Stimulated activated CD8-positive, alpha-beta memory T cell treated with anti-CD3 and anti-CD28 coated beads, Interleukin-15, amount 100 ng/mL, for 24 hours (primary cell): ENCODE measurements at places on chromosomes 3 and 15.

DNA sequence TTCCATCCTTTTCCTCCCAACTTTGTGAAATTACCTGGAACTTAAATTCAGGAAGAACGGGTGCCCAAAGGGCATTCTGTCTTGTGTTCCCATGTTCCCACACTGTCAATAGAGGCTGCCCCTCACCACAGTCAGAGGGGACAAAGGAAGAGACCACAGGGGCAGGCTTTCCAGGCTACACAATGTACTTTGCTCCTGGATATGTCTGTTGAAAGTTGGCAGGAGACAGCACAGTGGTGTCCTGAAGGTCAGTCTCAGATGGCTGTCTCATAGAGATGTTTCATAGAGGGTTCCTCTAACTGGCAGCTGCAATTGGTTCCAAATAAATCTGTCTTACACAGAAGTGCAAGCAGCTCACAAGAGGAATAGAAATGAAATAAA, 107.8 kb upstream of the TGFBR2 start:
- no peak for DNase-seq

DNA sequence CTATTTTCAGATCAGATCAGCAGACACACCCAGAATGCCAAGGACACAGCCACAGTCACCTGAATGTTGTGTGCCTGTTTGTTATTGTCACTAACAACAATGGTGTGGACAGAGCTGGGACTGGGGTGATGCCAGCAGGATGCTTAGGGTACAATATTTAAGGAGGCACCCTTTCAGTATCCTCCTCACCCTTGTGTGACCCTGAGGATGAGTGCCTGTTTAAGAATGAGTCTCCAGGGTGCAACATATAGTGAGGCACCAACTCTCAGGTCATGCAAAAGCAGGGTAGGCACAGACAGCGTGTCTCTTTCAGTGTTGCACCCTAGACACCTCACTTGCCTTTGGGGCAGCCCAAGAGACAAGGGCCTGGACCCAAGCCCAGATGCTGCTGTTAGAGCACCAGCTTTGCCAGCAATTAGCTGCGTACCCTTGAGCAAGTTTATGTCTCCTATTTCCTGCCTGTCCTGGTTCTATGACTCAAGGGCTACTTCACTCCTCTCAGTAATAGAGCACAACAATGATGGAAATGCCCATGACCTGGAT, 122.6 kb downstream of the AQP9 start:
- DNase-seq: no peak

GRCh38 chr3:108804966-108805365, 17.6 kb upstream of the TRAT1 start:
- DNase-seq: no peak

DNA sequence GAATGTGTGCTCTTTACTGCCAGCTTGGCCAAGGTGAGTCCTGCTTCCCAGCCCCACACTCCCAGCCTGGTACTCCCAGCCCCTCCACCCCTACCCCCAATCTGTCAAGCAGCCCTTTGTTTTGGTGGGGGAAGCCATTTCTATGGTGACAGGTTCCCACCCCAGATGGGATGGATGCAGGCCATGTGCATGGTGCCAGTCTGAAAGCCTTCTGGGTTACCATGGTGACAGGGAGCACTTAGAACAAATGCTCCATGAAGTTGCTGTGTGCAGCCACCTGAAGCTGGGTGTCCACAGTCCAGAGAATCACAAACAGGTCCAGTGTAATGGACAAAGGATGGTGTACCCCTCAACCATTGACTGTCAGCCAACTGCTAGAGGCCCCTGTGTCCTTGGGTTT, 19.1 kb upstream of the VILL start:
- no peak for DNase-seq

DNA sequence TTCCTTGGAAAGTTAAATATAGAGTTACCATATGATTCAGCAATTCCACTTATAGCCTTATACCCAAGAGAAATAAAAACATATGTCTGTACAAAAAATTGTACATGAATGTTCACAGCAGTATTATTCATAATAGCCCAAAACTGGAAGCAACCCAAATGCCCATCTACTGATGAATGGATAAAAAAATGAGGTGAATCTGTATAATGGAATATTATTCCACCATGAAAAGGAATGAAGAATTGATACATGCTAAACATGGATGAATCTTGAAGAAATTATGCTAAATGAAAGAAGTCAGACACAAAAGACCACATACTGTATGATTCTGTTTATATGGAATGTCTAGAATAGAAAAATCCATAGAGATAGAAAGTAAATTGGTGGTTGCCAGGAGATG, 61.4 kb downstream of the TTC23 start:
- no peak for DNase-seq

- DNase-seq: no peak
These were observed 502.2 kb downstream of the PDCD6IP start for GRCh38 chr3:34300621-34301020.

GRCh38 chr3:61352306-61352705, 101.1 kb upstream of the FHIT start:
- DNase-seq: no peak

DNA sequence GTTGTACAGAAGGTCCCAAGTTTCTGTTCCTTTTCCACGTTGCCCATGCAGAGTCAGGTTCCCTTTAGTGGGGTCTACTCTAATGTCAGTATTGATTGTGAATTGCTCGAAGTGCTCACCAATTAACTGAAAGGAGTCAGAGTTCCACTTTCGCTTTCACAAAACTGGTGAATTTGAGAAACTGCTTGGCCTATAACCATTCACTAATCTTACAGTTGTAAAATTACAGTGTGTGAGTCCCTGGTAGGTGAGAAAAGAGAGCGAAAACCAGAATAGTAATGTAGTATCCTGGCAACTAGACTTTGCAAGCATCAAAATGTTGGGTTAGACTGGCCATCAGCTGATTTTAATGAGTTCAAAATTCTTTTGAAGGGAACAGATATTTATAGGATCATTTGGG, 237.5 kb upstream of the CHRM5 start:
- DNase-seq: no peak

- no peak for DNase-seq
These were observed 14.1 kb upstream of the APOD start for GRCh38 chr3:195597848-195598247.

DNA sequence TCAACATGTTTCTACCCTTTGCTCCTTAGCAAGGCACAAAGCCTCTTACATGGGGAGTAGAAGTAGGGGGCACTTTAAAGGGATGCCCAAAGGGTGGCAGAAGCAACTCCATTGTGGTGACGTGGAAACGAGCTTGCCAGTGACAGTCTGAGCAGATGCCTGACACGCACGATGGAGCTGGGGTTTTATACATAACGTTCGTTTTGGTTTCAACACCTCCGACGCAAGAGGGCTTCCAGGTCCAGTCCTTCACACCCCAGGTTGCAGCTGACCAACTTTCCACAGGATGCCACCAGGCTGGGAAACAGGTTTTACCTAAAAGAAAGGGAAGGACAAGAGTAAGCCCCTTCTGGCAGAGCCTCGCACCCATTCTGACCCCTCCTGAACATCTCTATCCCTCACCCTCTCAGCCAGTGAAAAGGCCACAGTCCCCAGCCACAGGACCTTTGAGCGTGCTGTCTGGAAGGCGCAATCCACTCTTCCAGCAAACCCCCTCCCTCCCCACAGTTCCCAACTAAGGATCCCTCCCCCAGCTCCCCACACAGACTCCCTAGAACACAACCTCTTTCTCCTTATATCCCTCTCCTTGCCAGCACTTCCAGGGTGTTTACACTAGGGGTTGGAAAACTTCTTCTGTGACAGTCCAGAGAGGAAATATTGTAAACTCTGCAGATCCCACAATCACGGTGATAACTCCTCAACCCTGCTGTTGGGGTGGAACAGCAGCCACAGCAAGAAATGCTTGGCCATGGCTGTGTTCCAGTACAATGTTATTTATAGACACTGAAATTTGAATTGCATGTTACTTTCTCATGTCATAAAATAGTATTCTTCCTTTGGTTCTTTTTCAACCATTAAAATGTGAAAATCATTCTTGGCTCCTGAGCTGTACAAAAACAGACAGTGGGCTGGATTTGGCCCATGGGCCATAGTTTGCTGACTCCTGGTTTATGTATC, 36.2 kb downstream of the FAM174B start:
- no peak for DNase-seq

DNA sequence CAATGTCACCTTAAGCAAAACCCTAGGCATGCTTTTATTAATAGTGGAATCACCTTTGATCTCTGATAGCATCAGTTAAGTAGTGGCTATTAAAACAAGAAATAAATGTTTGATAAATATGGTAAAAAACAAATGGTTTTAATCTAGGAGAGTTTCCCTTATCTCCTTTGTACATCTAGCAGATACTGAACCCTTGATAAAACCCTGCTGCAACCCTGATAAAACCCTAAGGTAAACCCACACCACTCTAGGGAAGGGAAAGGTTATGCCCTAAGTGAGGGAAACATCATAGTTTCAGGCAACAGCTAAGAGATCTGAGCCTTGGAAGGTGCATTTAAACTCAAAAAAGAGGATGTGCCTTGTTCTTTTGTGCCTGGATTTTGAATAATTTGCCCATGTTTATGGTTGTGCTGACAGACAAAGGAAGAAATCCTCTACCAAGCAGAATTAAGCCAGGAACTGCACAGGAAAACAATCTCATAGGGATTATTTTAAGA, 309.7 kb downstream of the FGF12 start:
- no peak for DNase-seq

DNA sequence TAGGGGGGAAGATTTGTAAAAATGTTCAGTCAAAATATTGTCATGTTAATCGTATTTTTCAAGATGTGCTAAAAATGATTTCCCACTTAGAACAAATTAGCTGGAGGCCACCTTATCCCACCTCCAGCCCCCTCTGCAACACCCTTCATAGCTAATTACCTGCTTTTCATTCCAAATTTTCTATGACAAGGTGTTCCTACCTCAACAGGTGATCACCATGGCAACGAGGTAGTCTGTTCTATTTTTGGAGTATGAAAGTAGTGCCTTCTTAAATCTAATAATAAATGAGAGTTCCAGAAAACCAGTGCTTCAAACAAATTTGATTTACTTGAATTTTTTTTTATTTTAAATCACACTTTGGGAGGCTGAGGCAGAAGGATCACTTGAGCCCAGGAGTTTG, 149.8 kb downstream of the FNDC3B start:
- DNase-seq: no peak

- DNase-seq: no peak
These were observed 21.9 kb downstream of the FEM1B start for GRCh38 chr15:68299436-68299835.

DNA sequence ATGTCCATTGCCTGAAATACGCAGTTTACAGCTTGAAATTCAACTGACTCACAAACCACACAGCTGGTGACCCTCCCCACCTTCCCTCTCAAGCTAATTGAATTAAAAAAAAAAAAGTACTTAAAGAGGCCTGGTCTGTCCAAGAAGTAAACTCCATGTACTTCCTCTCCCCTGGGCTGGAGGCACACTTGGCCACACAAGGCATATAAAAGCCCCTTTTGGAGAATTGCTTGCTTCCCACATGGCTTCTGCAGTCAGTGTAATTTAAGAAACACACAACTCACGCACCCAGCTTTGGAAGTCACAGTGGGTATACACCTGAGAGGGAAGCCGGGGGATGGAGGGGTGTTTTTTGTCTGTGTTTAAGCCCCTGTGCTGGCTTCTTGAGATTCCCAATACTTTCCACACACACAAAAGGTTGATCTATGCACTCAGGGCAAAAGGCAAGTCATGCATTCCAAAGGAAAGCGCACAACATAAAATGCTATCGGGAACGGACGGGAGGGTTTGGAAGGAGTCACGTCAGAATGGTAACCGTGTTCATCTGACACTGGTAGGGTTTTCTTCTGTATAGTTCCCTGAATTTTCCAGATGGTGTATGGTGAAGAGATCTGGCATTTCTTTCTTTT, 106.6 kb upstream of the ALDH1A3 start:
- no peak for DNase-seq

DNA sequence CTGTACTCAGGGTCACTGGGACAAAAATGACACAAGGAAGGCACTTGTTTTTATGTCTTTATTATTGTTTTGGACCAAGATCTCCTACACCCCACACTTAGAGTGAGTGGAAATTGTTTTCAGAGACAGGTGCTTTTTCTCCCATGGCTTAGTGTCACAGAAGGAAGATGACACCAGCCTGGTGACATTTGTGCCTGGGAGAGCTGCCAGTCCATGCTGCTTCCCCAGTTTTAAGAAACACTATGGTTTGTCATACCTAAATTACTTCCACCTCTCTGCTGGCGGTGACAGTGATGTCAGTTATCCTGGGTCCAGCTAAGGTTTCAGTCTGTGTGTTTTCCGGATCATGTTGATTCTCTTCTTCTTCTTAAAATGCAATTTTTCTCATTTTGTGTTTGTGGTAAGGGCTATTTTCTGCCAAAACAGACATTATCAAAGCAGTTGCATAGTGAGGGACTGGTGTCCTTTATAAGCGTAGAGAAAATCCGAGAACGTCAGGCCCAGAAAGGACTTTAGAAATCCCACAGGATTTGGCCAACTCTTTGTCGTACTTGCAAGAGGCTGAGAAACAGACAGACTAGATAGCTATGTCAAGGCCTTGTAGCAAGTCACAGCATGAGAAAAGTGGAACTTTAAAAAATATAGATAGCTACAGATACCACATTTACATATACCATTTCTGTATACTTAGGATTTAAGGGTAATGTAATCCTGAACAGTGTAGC, 149.5 kb downstream of the TP63 start:
- no peak for DNase-seq

GRCh38 chr3:7015683-7016440, 154.9 kb downstream of the GRM7 start:
- no peak for DNase-seq

DNA sequence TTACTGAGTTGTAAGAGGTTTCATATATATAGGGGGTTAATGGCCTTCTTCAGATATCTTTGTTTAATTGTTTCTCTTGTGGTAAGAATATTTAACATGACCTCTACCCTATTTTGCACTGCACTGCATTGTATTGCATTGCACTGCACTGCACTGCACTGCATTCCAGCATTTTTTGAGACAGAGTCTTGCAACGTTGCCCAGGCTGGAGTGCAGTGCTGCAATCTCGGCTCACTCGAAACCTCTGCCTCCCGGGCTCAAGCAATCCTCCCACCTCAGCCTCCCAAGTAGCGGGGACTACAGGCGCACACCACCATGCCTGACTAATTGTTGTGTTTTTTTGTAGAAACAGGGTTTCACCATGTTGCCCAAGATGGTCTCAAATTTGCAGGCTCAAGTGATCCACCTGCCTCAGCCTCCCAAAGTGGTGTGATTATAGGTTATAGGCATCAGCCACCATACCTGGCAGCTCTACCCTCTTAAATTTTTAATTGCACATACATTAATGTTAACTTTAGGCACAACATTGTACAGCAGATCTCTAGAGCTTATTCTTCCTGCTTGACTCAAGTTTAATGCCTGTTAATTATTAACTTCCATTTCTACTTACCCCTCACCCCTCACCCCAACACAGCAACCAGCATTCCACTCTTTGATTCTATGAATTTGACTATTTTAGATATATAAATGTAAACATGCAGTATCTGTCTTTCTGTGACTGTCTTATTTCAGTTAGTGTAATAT, 38.4 kb downstream of the NEDD4 start:
- DNase-seq: no peak

DNA sequence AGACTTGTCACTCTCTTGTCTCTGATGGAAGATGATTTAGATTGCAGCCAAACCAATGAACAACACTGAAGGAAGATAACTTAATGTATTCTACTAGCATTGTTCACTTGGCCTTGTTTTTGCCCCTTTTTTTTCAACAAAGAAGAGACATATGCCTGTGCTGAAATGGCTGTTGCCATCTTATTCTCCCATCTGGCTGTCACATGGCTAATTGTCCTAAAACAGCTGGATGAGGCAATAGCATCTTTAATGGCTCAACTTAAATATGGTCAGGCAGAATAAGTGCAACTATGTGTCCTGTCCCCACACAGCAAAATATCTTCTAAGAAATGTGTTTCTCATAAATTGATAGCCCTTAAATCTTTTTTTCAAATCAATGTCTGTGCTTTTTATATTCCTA, 576.9 kb downstream of the TUSC7 start:
- DNase-seq: no peak

- DNase-seq: no peak
These were observed 48.5 kb upstream of the P3H2 start for GRCh38 chr3:190169243-190169642.
